NCI-H774 (cell line): ENCODE measurements at places on chromosomes 1 and 21.
A peak's percentile ranks its signal among the peaks of the same experiment; 100 is the strongest.

- no peak for DNase-seq
Observed at GRCh38 chr1:13911697-13912619, 212.0 kb downstream of the PRDM2 start.

- peak; percentile 64 for DNase-seq
Observed at GRCh38 chr1:224182057-224182865, 779 bp upstream of the DEGS1 start.

DNA sequence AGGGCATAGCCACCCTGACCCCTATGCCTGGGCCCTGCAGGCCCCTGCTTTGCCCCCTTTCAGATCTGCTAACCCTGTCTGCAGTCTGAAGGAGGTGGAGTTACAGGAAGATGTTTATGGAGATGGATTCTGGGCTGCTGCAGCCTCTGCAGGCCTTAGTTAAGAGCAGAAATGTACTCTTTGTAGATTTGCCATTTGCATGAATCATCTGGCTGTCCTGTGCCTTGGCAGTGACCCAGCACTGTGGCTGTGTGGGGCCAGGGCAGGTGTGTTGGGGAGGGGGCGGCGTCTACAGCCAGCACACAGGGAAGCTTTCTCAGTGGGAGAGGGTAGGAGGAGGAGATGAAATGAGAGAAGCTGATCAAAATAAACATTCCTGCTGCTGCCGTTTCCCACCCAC, 867.3 kb downstream of the PLA2G4A start:
- DNase-seq = no peak

GRCh38 chr1:1842360-1843146, 48.3 kb downstream of the GNB1 start:
- peak; percentile 1 for DNase-seq

DNA sequence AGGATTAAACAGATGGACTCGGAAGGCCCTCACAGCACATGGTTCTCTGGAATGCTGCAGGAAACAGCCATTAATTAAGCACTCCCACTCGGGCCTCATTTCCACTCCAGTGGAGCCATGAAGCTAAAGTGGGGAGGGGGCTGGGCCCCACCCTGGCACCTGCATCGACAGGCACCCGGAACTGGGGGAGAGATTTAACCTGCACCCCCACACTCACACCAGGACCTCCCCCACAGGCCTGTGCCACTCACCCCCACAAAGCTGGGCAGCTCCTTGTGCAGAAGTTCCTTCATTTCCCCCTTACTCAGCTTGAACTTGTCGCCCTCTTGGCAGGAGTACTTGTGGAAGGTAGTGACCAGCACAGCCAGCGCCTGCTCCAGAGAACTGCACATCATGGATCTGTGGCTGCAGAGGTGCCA, 2.2 kb downstream of the S100A2 start:
- DNase-seq = no peak

DNA sequence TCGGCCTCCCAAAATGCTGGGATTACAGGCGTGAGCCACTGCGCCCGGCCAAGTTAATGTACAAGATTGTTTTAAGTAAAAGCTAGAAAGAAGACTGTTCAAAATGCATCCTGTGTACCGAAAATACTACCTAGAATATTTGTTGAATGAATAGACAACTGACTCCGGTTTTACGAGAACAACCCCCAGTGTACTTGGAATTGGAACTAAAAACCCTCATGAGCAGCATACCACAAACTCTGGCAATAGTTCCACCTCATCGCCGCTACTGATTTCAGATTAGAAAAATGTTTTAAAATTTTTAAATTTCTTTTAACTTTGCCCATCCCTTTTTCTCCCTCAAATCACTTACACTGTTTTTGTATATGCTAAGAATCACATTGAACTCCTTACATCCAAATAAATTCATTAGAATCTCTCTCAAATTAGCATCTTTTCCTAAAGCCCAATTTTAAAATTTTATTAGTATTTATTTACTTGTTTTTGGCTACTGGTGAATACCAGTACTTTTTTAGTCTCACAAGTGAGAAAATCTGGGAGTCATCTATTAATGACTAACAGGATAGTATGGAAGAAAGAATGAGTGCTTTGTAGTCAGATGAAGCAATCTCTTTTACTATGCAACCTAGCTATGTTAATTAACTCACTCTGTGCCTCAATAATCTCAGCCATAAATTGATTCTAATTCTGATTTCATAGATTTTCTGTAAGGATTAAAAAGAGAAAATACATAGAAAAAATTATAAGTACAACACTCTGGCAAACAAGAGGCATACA, 95.1 kb downstream of the GPATCH2 start:
- no peak for DNase-seq

DNA sequence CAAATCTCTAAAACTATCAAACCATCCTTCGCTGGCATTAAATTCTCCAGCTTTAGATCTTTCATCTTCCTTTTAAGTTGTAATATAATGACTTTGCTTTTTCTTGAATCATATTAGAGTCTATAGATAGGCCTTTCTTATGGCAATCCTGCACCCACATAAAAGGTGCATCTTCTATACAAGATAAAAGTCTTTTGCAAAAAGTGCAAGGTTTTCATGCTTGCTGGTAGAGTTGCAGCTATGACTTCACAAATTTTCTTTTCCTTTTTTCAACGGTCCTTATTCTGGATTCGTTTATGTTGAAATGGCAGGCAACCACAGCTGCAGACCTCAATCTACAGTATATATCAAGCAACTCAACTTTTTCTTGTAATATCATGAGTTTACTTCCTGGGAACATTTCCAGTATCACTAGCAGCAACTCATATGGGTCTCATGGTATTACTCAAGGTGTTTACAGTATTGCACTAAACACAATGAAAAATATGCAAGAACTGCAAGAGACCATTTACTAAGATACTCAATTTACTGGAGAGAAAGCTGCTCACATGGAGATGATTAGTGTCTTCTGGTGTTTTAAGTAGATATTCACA, 22.1 kb downstream of the OMA1 start:
- no peak for DNase-seq

DNA sequence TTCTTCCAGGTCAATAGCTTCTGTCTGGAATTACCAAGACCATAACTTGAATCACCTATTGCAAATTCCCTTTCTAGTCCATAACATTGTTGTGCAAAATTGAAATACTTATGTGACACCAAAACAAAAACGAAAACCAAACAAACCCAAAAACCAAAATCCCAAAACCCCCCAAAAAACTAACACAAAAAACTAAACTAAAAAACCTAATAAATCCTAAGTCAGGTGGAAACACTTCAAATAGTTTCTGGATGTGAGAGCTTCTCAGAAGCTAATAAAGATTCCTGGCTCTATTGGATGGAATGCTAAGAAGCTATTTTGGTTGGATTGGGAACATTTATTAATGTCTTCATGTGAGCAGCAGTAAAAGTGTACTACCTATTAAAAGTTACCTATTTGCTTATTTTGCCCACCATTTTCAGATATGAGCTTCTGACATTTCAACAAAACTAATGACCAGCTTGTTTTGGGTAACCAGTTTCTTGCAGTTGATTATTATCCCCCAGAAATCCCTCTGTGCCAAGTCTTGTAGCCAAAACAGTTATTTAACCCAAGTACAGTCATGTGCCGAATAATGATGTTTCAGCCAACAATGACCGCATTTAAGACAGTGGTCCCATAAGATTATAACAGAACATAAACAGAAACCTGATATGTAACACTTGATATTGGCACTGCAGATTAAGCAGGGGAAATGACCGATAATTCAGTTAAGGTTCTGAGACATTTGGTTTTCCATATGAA, 76.4 kb downstream of the LTN1 start:
- DNase-seq = no peak

GRCh38 chr1:3019516-3020051, 1.7 kb upstream of the ACTRT2 start:
- no peak for DNase-seq

GRCh38 chr1:213163278-213163711, 112.3 kb downstream of the RPS6KC1 start:
- no peak for DNase-seq

DNA sequence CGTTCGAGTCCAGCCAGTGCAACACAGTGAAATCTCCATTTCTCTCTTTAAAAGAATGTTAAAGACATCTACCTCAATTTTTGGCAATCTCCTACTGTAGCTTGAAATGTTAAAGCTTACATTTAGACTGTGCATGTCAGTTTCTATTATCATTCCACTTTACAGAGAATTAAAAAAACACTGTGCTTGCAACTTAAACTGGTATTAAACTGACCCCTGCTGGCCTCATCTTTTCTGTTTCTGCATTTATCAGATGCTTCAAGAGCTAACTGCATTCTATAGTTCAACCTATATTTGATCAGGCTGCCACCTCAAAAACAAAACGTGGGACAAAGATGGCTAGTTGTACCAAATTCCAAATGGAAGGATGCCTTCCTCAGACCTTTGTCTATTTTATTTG, 226.5 kb downstream of the SMYD3 start:
- peak; percentile 42 for DNase-seq

DNA sequence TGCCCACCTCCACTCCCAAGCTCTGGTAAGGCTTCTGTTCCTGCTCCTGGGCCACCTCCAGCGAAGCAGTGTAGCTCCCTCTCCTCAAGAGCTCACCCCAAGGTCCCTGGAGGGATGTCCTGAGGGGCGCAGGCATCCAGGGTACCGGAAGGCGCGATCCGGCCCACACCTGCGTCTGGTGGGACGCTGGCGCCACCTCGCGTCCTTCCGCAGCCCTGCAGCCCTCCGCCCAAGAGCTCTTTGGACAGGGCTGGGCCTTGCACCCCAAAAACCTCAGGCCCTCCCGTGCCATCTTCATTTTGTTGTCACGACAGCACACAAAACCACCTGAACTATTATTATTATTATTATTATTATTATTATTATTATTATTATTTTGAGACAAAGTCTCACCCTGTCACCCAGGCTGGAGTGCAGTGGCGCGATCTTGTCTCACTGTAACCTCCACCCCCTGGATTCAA, 49.2 kb upstream of the PAX7 start:
- DNase-seq = no peak

DNA sequence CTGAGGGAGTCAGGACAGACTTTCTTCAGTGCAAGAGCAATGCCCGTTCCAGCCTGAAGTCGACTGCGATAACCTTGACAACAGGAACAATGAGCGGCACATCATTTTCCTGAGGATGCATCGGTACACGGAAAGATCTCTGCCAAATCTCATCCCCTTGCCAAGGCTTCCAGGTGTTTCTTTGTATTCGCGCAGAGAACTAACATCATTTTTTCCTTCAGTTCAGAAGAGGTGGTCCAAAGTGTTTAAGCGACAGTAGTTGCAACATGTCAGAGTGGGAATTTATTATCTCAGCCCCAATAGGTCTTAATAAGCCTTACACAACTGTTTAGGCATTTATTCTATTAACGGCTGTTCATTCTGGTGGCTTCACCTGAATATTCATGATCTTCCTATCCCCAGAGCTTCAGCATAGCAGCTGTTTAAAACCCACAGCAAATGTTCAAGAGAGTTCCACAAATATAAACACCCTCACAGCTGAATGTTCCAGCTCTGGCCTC, 129.7 kb upstream of the NFIA start:
- no peak for DNase-seq

- DNase-seq = peak; percentile 48
Observed at GRCh38 chr1:221263831-221264767, 384.9 kb downstream of the HLX start.

GRCh38 chr1:195337646-195338045, 1270.6 kb downstream of the KCNT2 start:
- no peak for DNase-seq

DNA sequence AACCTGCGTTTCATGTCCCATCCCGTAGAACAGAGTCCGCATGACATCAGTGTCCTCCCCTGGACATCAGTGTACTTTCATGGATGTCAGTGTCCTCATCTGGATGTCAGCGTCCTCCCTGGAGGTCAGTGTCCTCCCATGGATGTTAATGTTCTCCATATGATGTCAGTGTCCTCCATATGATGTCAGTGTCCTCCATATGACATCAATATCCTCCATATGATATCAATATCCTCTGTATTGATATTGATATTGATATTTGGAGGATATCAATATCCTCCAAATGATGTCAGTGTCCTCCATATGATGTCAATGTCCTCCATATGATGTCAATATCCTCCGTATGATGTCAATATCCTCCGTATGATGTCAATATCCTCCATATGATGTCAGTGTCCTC, 284.9 kb downstream of the AJAP1 start:
- DNase-seq = no peak

DNA sequence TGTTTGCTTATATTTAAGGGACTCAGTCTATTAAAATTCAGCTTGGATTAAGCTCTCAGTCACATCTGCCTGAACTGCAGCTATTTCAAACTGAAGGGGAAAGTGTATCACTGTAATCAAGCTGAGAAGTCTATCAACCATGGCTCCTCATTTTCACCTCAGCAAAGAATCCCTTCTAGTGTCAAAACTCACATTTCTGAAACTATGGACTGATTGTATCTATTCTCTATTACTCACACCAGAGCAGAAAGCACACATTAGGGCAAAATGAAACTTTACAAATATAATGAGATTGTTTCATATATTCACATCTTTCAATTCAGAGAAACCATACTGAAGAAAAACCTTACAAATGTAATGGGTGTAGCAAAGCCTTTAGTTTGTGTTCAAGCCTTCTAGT, 14.6 kb upstream of the C1orf146 start:
- no peak for DNase-seq

DNA sequence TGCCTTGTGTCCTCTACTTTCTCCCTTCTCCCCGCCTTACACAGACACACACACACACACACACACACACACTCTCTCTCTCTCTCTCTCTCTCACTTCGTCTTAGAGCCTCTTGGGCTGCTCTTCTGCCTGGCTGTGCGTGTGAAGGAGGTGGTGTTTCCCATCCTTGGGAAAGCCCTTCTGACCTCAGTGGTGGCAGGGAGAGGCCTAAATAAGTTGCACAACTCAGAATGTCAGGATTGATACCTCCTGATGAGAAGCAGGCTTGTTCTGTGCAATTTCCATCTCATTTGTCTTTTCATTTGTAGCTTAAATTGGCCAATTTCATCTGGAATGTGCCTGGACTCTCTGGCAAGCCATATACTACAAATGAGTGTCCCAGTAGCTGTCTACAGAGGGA, 25.0 kb downstream of the LRRN2 start:
- DNase-seq = no peak

DNA sequence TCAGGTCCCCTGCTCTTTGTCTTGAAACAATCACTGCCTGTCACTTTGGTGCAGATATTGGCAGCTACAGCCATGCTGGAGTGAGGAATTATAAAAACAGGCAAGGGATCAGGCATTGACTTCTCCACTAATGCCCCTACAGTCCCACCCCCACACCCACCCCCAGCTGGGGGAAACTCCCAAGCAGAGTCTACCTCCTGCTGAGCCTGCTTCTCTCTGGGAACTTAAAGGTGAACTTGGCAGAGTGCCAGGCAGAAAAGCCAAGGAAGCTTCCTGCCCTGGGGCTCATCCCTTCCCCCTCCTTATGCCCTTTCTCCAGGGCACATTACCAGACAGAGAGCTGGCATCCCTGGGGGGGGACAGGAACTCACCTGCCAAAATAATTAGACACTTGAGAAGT, 6.7 kb downstream of the NCMAP start:
- no peak for DNase-seq

DNA sequence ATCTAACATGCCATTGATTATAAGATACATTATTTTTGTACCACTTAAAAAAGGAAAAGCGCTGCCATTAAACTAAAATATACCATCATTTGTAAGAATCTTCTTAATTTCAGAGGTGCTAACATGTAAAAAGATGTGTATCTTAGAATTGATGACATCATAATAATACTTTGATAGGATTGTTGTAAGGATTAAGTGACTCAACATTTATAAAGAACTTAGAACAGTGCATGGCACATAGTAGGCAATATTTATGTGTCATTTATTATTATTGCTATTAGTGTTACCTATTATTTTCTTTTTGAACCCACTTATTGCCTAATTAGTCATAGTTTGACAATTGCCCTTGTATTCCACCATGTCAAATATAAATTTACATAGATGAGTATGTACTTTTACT, 21.8 kb downstream of the HIPK1 start:
- no peak for DNase-seq
